ENCODE measurements at places on chromosomes 6 and 20.

GRCh38 chr20:16619953-16620352 lies 46.7 kb upstream of the KIF16B start:
- no peak for DNase-seq

DNA sequence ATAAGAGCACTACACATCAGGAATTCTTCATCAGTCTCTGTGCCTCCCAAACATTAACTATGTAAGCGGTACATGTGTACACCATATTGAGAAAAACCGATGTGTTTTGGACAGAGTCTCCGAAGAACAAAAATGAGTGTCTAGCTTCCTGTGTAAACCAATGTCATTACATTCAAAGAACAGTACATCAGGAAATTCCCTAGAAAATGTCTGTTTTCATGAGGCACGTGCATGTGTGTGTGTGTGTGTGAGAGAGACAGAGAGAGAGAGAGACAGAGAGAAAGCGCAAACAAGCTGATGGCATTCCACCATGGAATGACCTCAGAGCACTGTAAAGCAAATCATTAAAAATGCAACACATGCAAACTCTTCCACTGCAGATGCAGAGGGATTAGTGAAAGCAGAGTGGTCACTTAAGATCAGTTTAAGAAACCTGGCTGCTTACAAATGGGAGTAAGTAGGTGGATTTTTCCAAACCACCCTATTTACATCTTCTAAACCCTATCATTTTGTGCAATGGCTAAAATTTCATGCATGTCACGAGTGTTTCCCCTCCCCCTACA lies 133.9 kb downstream of the HIVEP2 start:
- no peak for DNase-seq

- DNase-seq, result no peak
These were observed 134.5 kb downstream of the CDH26 start for GRCh38 chr20:60092729-60093128.

- DNase-seq, result no peak
These were observed 131.9 kb downstream of the GJA10 start for GRCh38 chr6:90026216-90026615.

GRCh38 chr20:48635791-48636267 lies 192.0 kb downstream of the PREX1 start:
- DNase-seq, result peak; percentile 62

DNA sequence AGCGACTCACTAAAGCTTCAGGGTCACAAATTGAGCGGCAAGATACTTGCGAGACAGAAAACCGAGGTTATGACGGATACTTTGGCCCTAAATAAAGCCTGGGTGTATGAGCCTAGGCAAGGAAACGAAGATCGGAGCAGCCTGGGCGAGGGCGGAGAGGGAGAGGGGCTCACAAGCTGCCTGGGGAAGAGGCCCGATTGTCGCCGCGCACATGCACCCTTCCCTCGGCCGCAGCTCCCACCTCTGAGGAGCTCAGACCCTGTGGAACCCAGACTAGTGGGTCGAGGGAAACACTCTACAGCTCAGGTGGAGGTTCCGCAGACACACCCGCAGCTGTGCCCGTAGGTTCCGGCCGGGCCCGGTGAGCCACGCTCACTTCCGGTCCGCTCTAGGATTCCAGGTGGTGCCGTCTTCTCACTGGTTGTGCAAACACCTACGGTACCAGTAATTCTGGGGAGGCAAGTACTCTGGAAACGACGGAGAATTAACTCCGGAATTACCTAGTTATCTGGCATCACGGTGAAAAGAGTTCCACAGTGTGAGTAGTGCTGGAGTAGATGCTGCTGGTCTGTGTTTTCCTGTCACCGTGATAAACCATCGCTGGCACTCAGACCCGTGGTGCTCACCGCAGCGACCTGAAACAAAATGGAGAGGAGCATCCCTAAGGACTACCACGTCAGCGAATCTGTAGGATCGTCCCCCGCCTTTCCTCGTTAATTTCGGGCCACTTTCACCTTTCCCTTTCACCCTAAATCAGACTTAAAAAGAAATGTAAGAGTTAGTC lies 61.5 kb downstream of the GPX5 start:
- peak; percentile 56 for DNase-seq
